ENCODE measurements at places on chromosomes 4 and X.

DNA sequence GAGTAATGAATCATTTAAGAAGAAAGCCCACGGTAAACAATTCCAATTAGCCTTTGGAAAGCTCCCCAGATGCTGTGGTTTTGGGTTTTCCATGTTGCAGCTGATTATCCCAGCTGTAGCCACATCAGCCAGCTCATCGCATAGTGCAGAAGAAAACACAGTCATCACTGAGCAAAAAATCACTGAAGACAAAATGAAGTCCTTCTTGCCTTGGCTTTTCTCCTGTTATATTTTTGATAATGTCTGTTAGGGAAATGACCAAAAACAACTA lies 193.0 kb upstream of the C1QTNF7 start:
- DNase-seq = no peak

- no peak for DNase-seq
Observed at GRCh38 chr4:90833706-90834105, 706.5 kb downstream of the CCSER1 start.

DNA sequence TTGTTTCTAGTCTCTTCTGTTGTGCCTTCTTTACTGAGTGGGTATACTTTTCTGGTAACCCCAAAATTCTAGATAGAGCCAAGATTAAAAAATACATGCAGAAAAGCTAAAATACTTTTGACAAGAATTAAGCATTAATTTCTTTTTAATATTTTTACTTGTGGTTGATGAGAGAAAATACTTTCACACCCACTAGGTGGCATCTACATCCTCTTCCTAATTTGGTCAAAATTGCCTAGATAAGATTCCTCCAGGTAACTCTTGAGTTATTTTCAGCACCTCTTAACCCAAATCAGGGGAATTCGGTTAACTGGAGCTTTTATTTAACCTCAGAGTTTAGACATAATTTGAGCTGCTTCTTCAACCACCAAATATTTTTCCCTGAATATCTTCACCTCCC lies 28.4 kb upstream of the COX7B2 start:
- DNase-seq = peak; percentile 46

GRCh38 chr4:44438687-44439086 lies 9.9 kb downstream of the KCTD8 start:
- no peak for DNase-seq

GRCh38 chr4:34372815-34373214 lies 1871.5 kb downstream of the ARAP2 start:
- no peak for DNase-seq

All from Kasumi-1 (cell line).